Right renal pelvis (tissue), 4 donors: ENCODE measurements at places on chromosomes 16 and 17. TPM values are rescaled to one million over a fixed set of nuclear protein-coding genes. Genes with fewer than 3 reads are reported as not detected.

The CNGB1 gene
- polyA plus RNA-seq, result 0.11 TPM

DNA sequence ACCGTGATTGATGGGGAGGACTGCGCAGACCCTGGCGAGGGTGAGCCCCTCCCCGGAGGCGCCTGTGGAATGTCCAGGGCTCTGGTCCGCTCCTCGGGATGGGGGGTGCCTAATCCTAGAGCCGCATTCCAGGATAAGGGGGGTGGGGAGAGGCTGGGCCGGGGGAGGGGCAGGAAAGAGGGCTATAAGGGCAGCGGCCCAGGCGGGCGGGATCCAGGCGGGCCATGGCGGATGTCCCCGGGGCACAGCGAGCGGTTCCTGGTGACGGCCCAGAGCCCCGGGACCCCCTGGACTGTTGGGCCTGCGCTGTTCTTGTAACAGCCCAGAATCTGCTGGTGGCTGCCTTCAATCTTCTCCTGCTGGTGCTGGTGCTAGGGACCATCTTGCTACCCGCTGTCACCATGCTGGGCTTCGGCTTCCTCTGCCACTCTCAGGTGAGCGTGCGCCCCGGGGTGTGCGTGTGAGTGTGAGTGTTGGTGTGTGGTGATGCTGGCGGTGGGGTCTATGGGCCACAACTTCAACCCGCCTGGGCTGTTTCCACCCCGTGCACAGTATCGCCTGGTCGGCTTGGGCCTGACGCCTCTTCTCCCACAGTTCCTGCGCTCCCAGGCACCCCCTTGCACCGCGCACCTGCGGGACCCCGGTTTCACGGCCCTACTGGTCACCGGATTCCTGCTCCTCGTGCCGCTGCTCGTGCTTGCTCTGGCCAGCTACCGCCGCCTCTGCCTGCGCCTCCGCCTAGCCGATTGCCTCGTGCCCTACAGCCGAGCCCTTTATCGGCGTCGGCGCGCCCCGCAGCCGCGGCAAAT is at the start of gene TMEM88:
Gene TMEM88 (plus strand): TSS at position 216 of the 809 bp plus-strand sequence. CDS start 9 bp downstream, at position 225.
- DNase-seq, result no peak

DNA sequence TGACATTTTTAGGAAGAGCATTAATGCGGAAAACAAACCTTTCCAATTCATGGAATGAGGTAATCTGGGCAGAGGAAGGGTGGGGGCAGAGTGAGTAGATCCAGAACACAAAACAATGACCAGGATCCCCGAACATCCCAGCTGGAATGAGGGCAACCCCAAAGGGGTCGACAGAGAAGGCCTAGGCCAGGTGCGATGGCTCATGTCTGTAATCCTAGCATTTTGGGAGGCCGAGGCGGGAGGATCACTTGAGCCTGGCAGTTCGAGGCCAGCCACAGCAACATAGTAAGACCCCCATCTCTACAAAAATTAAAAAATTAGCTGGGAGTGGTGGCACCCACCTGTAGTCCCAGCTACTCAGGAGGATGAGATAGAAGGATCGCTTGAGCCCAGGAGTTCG is 64.7 kb downstream of the ZFHX3 start:
- DNase-seq, result no peak

- no peak for DNase-seq
These were observed 2.7 kb upstream of the ALDH3A1 start for GRCh38 chr17:19750835-19751234.

- peak; percentile 16 for DNase-seq
These were observed 393.4 kb downstream of the HAPSTR1 start for GRCh38 chr16:9484881-9485280.
